GM04503 (cell line): ENCODE measurements at places on chromosomes 4 and X.

- no peak for DNase-seq
These were observed 1.7 kb upstream of the LAS1L start for GRCh38 chrX:65536291-65536690.

DNA sequence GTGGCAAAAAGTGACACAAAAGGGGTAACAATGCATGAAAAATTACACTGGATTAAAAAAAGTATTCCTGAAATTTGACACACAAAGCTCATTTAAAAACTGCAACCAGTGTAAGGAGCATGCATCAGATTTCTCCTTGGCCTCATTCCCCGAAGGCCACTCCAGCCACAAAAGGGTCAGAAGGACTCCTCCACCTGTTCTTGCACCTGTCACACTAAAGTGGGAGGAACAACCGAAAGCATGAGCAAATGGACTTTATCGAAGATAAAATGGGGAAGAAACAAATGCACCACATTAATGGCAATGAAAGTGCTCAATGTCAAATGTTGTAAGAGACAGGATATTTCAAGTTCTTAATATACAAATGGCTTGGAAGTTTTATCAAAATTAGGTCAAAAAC lies 88.2 kb downstream of the ADGRA3 start:
- DNase-seq = no peak

DNA sequence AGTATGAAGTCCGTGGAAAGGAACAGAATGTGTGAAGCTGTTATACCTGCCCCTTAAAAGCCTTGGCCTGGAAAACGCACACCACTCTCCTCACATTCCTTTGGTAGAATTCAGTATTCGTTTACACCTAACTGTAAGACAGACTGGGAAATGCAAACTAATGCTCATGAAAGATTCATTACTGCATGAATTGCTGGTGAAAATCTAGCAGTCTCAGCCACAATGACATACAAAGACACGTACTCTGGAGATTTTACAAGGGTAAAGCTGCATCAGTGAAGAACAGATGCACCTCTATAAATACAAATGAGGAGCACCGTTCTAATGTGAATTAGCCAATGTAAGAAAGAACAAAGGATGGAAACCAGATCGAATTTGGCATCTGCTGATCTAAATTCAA lies 2051.3 kb downstream of the PCDH7 start:
- DNase-seq = no peak

GRCh38 chr4:172652369-172652768 lies 516.2 kb upstream of the GALNT7 start:
- no peak for DNase-seq

- DNase-seq = no peak
These were observed 79.8 kb downstream of the NAT8L start for GRCh38 chr4:2138846-2139500.

DNA sequence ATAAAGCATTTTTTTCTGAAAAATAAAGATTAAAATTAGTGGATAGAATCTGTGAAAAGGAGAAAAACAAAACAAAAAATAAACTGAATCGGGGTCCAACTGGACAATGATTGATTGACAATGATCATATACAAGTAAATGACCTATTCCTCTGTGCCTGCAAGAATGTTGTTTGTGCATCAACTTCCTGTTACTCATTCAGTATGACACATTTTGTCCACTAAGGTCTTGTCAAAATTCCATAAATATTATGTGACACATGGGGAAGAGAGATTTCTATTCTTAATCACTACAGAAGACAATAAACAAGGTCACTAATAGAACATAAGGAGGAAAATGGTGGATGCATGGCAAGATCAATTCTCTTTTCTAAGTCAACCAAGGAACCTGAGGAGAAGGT lies 54.9 kb downstream of the F8 start:
- no peak for DNase-seq

- no peak for DNase-seq
These were observed 167.2 kb upstream of the SLC4A4 start for GRCh38 chr4:71171592-71171991.

GRCh38 chr4:146638786-146639505 lies at the start of gene POU4F2:
TSS of gene POU4F2 (plus strand) at chr4:146638893. CDS start at chr4:146639141, 248 bp downstream.
- no peak for DNase-seq

DNA sequence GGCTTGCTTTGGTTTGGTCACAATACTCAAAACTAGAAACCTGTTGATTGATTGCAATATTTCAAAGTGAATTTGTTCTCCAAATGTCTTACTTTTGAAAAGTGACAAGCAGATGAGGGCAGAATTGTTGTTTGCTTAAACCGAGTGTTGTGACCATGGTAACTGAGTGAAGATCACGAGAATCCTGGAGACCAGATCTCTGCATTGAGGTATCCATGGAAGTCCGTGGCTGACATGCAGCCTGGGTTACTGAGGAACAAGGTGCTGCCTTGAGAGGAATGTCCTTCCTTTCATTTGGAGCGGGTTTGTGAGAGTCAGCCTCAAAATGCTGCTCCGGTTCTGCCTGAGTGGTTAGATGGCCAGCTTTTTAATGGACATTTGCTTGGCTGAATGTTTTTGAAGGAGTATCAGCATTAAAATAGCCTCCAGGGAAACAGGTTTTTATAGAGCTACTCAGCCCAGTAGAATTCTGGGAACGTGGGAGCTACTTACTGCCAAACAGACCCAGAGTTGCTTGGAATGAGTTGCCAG lies 31.3 kb downstream of the NYX start:
- DNase-seq = no peak

GRCh38 chrX:131262738-131263679 lies 26.1 kb downstream of the IGSF1 start:
- DNase-seq = no peak

DNA sequence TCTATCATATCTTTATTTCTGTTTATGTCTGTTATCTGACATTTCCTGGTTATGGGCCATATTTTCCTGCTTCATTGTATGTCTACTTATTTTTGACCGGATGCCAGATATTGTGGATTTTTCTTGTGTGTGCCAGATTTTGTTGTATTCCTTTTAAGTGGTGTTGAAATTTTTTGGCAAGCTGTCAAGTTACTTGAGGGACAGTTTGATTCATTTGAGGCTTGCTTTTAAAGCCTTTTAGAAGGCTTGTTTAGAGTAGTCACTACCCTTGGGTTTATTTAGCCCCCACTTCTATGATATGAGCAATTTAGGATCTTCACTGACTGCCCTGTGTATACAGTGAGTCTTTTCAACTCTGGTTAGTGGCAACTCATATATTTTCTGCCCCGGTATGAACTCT lies 29.2 kb upstream of the NPY2R start:
- DNase-seq = no peak
